ENCODE measurements at places on chromosomes 13 and 19. TPM values are rescaled to one million over a fixed set of nuclear protein-coding genes. Genes with fewer than 3 reads are reported as not detected.

The AMH gene
- total RNA-seq: 0.18 TPM

The TGDS gene
- 25.0 TPM for total RNA-seq

The ZNF561 gene
- 54.3 TPM for total RNA-seq

The KIR2DL3 gene
- total RNA-seq: not detected

The SELENOV gene
- total RNA-seq: not detected
